ENCODE measurements at places on chromosomes 2 and 18. TPM values are rescaled to one million over a fixed set of nuclear protein-coding genes. Genes with fewer than 3 reads are reported as not detected.
A peak's percentile ranks its signal among the peaks of the same experiment; 100 is the strongest.

SCN9A gene
- 2.1 TPM for total RNA-seq

GRCh38 chr2:186044761-186045160 is 306.2 kb downstream of the FSIP2 start:
- DNase-seq = no peak

CROCC2 gene
- not detected for total RNA-seq

BOK gene
- 6.8 TPM for total RNA-seq

GRCh38 chr2:225137971-225138370 is 95.7 kb upstream of the DOCK10 start:
- no peak for DNase-seq

C2orf80 gene
- not detected for total RNA-seq

CPLX4 gene
- total RNA-seq = not detected

DNA sequence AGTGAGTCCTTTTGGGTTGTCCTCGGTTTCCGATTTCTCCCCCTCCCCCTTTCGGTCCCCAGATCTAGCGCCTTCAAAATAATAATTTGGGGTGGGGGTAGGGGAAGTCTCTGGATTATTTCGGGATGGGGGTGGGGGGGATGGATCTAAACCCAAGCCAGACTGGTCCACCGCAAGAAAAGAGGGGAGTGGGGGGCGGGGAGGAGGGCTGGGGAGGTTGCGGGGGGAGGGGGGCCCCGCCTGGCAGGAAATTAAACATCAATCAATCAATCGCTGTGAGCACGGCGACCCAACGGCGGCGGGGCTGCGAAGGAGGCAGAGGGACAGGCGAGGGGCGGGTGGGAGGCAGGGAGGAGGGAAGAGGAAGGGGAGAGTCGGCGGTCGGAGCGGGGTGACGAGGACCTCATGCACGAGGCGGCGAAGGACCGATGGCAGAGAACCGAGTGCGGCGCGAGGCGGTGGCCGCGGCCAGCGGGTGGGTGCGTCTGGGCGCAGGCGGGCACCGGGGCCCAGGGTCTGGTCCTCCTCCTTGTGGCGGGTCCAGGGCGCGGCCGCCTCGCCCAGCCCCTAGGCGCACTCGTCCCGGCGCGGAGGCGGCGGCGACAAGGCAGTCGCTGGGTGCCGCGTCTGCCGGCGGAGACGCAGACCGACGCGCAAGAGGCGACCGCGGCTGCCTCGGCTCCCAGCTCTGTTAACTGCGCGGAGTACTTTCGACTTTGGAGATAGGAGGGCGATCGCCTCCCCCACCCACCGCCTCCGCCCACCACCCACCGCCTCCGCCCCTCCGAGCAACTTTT is 468 bp upstream of the SATB2 start:
- peak; percentile 72 for DNase-seq

RND3 gene
- total RNA-seq = 87.8 TPM

DNA sequence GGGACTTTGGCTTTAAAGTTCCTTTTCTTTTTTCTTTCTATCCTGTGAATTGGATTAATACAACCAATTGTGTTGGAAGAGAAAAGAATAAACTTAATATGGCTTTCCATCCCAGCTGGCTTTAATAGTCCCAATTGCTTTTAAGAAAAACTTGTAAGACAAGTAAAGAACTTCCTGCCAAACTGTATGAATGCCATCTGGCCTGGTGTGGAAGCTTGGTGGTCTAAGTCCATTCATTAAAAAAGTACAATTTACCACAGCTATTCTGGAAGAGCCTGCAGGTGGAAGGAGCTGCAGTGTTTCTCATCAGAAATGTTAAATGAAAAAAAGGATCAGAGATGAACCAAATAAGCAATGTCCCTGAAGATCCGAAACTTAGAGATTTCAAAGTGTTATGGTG is 103.9 kb downstream of the KLHL14 start:
- no peak for DNase-seq

SOX11 gene
- total RNA-seq = 2.8 TPM

DNA sequence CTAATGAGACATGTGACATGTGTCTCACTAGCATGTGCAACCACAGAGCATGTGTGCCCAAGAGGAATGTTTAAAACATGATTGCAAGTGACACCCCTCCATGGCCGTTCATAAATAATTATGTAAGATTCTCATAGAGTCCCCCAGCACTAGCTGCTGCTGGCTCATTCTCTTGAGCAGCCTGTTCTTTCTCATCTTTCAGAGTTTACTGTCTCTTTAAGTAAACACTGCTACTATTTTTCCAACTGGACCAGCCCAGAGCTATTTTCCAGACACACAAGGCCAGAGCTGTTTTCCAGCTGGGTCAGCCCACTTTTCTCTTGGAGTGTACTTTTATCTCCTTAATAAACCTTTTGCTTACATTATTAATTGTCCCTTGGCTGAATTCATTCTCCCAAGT is 326.8 kb upstream of the DLGAP1 start:
- DNase-seq = no peak

DNA sequence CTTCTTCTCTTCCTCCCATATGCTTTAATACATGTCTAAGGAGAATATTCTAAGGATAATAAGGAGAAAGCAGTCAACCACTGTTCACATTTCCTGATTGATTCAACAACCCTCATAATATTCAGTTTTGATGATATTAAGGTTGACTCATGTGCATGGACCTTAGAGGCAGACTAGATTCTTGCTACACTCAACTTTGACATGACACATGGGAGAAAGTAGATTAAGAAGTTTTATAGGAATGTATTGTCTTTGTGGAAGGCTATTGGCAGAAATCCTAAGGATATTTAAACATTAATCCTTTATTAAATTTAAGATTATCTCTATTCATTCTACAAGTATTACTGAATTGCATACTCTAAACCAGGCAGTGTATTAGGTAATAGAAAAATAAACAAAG is 309.1 kb upstream of the CYRIA start:
- DNase-seq = no peak

CD207 gene
- total RNA-seq = not detected

GRCh38 chr2:46781468-46782189 is 134.0 kb downstream of the MCFD2 start:
- DNase-seq = no peak

- no peak for DNase-seq
Measured at GRCh38 chr2:120523766-120524165, 177.8 kb downstream of the INHBB start.

- no peak for DNase-seq
Measured at GRCh38 chr2:67076239-67076624, 320.9 kb upstream of the ETAA1 start.

FOXD4L1 gene
- not detected for total RNA-seq

GRCh38 chr18:35110059-35110458 is 68.8 kb downstream of the MAPRE2 start:
- no peak for DNase-seq

GFPT1 gene
- 16.7 TPM for total RNA-seq

DNA sequence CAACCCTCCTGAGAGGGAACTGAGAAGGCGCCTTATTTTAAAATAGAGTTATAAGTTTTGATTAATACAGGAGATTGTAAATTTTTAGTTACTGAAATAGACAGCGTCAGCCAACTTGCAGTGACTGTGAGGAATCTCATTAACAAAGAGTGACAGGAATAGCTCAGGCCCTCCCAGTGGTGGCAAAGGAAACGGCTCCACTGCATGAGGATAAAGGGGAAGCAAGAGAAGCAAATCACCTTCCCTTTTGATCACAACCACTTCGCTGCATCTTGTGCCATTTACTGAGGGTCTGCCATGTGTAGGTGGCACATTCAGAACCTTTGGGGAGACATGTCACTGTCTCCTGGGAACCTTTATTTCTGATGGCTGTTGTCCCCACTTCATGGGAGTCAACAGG is 612.4 kb upstream of the RAB6C start:
- no peak for DNase-seq

NYAP2 gene
- not detected for total RNA-seq

DNA sequence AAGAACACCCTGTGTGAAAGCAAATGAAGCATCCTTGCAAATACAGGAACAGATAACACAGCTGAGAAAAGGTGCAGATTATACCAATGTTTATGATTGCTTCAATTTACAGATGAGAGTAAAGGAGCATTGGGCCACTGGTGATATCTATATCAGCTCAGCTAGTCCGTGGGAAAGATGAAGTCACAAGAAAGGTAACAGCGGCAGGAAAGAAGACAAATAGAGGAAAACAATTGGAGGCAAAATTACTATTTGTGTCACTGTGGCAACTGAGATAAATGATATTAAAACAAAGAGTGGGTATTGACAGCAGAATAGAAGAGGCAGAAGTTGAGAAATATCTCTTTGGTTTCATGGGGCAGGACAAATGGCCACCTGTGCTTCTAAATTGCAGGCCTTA is 121.2 kb upstream of the CAVIN2 start:
- DNase-seq = no peak

NPPC gene
- total RNA-seq = not detected

DNA sequence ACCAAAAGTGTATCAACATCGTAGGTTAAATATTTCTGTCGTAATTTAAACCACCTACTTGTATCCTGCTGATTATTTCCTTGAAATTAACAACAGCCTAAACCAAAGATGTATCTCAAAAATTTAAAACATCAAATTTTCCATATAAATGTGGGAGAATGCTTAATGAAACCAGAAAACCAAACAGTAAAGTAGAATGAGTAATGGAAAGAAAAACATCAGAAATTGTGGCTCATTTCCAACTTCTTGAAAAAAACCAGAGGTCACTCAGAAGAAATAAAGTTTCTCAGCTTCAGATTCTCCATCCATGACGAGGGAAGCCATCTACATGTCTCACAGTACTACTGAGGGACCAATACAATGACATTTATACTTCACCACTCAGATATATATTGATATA is 296.5 kb downstream of the NOL4 start:
- DNase-seq = no peak

- DNase-seq = peak; percentile 31
Measured at GRCh38 chr2:94986392-94986963, 39.0 kb upstream of the MAL start.

RTN4 gene
- 304 TPM for total RNA-seq

MXD1 gene
- total RNA-seq = 3.6 TPM

DNA sequence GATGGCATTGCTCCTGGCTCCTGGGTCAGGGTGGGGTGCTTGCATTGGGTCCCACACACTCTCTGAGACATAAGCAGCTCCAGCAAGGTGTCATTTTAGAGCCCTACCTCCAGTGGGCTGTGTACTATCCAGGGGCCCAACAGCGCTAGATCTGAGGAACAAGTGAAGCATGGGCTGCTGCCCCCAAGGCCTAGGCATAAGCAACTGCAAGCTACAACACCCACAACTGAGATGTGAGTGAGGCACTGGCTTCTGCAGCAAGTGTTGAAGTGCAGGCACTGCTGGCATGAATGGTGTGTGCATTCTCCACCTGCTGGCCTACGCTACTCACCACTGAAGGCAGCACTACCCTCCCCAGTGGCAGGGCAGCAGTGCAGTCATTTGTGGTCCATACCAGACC is 81.0 kb upstream of the STK39 start:
- DNase-seq = no peak

CFAP65 gene
- total RNA-seq = not detected

GRCh38 chr2:10891390-10891789 is 20.3 kb upstream of the KCNF1 start:
- DNase-seq = no peak

CNRIP1 gene
- total RNA-seq = 28.5 TPM

- no peak for DNase-seq
Measured at GRCh38 chr2:218823196-218823855, 8.3 kb downstream of the PRKAG3 start.

DSG2 gene
- total RNA-seq = 12.7 TPM

UGT1A4 gene
- total RNA-seq = not detected

GRCh38 chr2:78132391-78133370 is 610.5 kb upstream of the LRRTM4 start:
- DNase-seq = no peak

UPP2 gene
- total RNA-seq = not detected

ZNF521 gene
- 5.0 TPM for total RNA-seq

DNA sequence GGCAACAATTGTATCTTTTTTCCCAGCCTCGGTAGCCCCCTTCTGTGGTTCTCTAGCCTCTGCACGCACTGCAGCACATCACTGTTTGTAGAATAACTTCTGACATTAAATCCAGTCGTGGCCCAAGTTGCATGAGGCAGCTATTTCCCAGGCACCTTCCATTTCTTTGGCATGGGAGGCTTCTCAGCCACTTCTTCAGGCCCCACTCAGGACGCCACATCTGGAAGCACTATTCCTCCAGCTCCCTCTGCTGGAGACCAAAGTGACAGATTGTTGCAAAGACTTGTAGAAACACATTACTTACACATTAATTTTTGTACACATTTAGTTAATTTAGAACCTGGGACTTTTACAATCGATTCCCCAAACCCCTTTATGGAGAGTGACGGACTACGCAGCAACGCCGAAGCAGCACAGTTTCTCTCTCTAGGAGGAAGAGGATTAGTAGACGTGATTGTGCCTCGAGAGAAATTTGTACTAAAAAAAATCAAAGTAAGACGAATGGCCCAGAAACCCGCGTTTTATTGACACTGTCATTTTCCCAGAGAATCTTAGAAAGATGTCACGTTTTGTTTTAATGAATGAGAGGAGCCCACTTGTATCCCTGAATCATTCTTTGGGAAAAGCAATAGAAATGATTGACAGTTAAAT is 57.8 kb upstream of the RGPD5 start:
- peak; percentile 54 for DNase-seq

DNA sequence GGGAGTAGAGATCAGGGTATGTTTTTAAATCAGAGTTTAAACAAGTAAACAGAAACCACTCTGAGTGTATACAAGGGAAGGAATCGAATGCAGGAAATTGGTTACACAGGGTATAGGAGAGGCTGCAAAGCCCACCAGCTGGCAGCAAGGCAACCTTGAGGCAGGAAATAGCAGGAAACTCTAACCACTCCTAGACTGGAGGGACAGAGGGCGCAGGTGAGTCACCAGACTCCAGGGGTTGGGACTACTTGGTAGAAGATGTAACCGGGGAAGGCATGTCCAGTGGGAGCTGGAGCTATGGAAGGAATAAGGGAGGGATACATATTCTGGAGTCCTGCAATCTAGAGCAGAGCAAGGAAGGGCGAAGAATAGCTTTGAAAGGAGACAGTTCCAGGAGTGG is 152.3 kb downstream of the MEIS1 start:
- peak; percentile 30 for DNase-seq

GRCh38 chr2:88159481-88159880 is 10.7 kb upstream of the THNSL2 start:
- DNase-seq = no peak

ALPP gene
- not detected for total RNA-seq

DNA sequence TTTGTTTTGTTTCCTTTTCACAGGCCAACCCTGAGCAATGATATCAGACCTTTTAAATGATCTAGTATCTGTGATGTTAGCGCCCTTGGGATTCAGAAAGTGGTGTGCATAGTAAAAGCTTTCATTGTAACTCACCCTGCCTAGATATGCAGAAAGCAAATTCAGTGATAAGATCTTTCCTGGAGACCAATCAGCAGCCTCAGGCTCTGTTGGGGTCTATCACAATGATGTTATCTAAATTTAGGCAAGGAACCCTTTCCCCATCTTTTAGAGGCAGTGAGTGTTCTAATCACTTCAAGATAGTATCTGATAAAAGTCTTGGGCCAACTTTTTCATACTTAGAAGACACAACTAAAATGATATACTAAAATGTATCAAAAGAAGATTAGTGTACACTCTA is 23.6 kb upstream of the PNO1 start:
- no peak for DNase-seq

FZD7 gene
- 23.6 TPM for total RNA-seq

Measured in MG63 (cell line).